NCI-H226 (cell line): ENCODE measurements at places on chromosomes 1 and 21.

DNA sequence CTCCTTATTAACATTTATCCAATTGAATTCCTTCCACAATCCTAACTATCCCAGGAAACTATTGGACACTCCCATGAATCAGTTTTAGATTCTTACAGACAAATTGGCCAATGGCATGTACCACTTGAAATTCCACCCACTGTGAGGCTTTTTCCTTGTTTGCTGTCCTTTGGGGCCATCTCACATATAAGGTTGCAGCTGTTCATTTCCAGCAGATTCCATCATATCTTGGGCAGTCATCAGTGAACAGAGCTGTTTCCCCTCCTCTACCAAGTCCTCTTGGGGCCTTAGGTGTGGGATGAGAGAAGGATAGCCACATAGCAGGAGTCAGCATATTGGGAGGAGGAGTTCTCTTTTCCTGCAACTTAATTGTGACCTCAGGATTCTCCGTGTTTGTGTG is 109.1 kb downstream of the HHAT start:
- no peak for DNase-seq

DNA sequence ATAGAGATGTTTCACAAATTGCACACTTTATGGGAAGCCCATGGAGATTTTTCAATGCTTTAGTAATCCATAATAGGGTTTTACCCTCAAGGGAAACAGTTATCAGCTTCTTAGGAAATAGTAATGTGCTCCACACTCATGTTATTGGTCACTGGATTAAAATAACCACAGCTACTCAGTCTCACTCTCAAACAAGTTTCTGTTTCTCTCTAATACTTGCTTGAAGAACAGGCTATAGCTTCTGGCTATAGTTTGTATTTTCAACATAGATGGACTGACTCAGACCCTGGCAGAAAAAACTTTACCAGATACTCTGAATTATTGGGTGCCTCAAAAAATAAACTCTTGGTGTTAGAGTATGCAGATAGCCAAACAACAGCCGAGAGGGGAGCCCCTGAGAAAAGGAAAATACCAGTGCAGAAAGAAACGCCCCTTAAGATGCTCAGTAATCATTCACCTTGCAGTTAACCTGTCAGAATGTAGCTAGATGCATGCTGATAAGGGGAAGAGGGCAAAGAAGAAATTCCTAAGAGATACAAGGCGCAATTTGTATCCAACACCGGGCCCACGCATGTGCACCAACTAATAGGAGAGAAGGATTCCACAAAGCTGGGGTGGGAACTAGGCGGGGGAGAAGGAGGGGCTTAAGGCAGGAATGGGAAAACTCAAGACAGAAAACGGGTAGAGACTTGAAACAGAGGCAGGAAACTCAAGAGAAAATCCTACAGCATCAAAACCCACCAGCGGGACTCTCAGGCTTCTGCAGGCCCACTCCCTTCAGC is 30.4 kb upstream of the PDE4B start:
- peak; percentile 69 for DNase-seq

- no peak for DNase-seq
These were observed 501 bp upstream of the DNAJC6 start for GRCh38 chr1:65308781-65309303.

DNA sequence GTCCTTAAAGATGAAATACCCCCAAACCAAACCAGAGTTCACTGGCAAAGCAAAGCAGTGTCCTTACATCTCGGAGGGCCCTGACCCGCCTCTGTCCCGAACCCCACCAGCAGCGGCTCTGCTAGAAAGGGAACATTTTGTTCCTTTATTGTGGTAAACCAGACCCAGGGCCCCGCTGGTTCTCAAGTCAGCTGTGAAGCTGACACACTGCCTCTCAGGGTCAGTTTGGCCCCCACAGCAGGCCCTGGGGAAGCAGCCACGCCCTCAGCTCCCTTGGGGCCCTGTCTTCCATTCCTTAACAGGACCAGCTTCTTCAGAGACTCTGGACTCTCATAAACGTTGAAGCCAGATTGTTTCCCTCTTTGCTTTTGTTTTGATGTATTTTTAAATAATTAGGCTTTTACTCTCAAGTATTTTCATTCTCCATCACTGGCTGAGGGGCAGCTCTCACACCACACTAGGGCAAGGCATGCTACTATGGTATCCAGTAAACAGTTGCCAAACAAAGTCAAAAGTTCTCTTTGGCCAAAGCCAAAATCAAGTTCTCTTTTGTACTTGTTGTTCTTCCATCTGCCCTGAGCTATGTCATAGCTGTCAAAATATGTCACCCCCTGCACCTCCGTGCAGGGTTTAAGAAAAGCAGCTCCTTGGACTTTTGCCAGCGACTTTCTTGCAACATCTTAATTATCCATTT is 61.1 kb upstream of the ANGPTL1 start:
- peak; percentile 2 for DNase-seq

- DNase-seq, result peak; percentile 54
These were observed 11.0 kb downstream of the GSTM5 start for GRCh38 chr1:109722908-109723691.

DNA sequence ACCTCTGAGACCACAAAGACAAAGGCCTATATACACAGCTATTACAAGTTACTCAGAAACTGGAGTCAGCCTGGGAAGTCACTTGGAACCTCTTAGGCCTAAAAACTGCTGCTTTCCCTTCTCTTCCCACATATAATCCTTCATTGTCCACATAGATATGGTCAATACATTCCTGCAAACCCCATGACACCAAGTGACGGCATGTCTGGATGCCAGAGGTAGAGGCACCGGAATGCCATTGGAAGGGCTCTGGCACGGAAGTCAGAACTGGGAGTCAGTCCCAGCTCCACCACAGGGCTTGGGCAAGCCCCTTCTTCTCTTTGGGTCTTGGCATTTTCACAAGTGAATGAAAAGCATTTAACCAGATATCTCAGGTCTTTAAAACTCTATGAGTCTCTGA is 204.7 kb downstream of the MATN1 start:
- no peak for DNase-seq

DNA sequence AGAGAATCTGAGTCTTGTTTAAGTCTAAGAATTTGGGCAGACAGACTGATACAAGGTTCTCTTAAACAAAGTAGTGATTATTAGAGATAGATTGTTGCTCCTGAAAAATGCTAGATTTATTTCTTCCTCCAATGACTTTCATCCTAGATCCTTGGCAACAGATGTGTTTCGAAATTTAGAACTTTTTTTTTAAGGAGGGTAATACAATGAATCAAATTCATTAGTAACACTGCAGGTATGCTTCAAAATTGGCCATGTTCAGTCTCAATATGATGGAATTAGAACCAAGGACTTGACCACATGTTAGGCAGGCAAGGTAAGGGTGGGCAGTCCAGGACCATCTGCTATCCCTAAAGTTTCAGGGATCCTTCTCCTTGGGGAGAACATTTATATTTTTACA is 4.5 kb upstream of the LCE1F start:
- no peak for DNase-seq

DNA sequence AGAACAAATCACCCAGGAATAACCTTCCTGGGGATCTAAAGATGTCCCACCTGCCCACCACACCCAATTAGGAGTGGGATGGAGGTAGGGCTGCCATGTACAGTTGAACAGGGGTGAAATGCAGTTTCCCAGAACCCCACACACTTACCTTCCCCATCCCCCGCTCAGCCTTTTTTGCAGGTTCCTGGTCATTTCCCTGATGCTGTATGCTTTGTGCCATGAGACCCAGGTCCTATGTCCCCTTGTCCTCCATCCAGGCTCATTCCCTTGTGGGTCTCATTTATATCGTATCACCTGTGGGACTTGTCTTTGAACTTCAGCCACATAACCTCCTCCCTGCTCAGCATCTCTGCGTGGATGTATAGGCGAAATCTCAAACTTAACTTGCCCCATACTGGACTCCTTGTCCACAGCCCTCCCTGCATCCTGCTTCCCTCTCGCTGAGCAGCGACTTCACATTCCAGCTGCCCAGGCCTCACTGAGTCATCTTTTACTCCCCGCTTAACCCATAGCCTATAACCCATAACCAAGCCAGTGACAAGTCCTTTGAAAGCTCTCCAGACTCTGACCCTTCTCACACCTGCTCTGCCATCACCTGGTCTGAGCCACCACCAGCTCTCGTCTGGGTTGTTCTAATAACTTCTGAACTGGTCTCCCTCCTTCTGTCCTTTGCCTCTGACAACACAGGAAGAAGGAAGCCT is 4.7 kb downstream of the LDLRAD2 start:
- peak; percentile 63 for DNase-seq

DNA sequence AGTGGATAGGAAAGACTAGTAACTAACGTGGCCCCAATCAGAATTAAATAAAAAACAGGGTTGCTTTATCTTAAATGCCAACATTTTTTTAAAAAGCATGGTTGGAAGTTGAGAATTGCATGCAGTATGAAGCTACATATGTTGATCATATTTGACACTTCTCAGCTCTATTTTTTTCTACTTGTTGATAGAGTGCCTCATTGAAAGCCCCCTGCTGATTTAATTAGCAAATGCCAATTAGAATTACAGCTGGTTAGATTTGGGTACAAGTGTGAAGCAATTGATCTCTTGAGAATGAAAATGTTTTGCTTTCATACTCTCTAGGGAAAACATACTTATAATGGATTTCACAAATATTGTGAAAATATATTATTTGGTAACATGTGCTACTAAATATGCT is 40.5 kb downstream of the CHD1L start:
- no peak for DNase-seq

GRCh38 chr1:169989246-169989645 is 85.2 kb downstream of the KIFAP3 start:
- DNase-seq, result no peak

GRCh38 chr1:19219451-19219850 is 9.4 kb upstream of the UBR4 start:
- DNase-seq, result no peak

GRCh38 chr1:209911746-209912145 is 26.3 kb upstream of the SYT14 start:
- DNase-seq, result no peak

DNA sequence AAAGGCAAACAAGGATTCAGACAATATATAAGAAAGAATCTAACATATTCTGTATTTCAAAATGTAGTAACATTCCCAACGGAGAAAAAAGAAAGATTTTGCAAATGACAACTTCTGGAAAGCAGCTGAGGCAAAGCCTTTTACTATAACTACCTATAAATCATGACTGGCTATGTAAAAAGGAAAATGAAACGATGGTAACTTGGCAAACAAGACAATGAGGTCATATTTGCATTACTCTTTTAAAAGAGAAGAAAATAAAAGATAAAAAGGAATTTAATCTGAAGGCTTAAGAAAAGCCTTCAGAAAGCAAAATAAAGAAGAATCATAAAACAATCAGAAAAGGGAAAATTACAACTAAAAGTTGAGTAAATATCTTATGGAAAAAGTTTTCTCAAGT is 25.1 kb upstream of the ASPM start:
- no peak for DNase-seq

DNA sequence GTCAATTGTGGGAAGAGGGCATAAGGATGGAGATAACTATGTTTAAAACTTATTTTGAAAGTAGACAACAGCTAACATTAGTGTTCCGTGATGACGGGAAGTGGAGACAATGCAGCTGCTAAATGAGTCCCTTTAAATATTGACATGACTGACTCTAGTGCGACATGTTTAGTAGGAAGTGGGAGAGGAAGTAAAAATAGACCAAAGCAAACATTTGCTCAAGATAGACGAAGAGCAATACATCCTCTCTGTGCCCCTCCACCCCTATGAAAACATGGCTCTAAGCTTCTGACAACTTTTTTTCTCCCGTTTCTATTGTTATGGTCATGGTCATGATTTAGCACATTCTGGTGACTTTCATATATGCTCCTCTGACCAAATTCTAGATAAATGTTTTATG is 60.0 kb upstream of the HMCN1 start:
- no peak for DNase-seq
